ENCODE measurements at places on chromosomes 3 and 15.

DNA sequence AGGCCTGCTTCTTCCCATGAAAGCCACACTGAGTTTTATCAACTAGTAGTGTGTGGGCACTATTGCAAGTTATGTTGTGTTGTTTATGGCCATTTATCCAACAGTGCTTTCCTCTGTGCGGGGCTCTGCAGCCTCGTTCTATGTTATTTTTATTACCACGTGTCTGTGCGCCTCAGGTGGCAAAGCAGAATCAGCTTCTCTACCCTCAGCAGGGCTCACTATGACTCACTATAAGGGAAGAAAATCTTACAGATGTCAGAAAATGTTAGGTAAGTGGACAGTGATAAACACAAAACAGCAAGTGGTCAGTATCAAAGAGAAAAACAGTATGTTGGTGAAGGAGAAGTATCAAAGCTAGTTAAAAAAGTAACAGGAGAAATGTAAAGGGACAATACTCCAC lies 61.4 kb downstream of the MOBP start:
- DNase-seq, result no peak

DNA sequence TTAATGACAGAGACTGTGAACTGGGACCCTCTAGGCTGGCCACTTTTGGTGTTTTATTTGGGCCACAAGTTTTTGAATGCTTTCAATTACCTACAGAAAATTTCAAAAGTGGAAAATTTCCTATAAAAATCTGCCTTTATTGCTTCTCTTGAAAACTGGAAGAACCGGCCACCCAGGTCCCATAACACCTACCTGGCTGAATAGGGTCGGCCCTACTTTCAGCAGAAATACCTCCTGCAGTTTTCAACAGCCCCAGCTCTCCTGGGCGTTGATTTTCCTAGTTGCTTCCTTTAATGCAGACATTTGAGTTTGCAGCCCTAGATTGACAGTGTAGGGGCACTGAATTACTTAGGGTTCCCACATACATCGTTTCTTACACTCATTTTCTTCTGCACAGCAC lies 719 bp upstream of the SRPRB start:
- no peak for DNase-seq

DNA sequence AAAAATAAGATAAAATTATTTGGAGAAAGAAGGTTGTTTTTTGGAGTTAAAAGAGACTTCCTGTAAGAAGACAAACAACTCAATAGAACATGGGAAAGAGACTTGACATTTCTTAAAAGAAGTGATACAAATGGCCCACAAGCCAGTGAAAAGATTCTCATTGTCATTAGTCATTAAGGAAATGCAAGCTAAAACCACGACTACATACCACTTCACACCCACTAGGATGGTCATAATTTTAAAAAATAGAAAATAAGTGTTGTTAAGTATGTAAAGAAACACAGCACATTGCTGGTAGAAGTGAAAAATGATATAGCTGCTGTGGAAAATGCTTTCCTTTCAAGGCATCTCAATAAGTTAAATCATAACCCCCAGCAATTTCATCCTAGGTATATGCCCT lies 44.4 kb upstream of the GK5 start:
- no peak for DNase-seq

DNA sequence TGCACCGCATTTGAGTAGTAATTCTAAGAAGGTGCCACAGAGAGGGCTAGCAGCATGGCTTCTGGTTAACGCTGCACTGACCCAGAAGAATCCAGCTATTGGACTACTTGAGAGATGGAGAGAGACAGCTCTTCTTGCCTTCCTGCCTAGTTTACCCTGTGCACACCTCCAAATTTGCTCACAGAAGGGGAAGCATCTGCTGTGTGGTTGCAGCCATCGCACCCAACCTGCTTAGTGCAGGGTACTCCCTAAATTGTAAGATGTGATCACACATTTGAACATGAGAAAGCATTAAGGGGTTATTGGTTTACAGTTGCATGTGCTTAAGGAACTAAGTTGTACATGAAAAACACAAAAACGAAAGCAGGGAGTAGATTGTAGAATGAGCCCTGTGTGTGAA lies 122.1 kb downstream of the FOXB1 start:
- no peak for DNase-seq

DNA sequence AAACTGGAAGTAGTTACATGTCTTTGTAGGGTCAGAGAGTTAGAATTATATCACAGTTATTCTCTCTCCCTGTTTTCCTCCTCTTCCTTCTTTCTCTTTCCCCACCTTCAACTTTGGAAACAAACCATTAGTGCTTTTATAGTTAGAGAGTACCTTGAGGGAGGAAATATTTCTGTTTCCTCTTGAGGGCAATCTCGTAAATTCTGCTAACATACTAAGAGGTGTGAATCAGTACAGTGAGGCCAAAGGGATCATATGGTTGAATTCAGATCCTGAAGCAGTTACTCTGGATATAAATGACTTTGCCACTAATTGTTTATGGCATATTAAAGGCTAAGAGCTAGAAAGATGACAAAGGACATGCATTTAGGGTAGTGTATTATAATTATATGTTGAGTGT lies 60.3 kb upstream of the CCNL1 start:
- DNase-seq, result no peak

GRCh38 chr3:72485641-72486040 lies 362.6 kb downstream of the SHQ1 start:
- DNase-seq, result no peak

DNA sequence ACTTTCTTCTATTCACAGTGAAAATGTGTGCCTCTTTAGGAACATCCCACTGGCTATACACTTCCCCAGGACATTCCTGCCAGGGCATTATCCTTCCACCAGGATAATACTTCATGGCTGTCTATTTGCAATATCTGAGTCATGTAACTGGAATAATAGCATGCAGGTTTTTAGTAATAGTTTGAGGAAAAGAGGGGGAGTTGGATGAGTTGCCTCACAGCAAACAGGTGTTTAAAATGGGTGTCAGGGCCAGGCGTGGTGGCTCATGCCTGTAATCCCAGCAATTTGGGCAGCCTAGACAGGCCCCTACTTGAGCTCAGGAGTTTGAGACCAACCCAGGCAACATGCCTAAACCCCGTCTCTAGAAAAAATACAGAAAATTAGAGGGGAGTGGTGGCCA lies 585.9 kb downstream of the DIPK2A start:
- DNase-seq, result no peak

- DNase-seq, result peak; percentile 13
Measured at GRCh38 chr3:57434041-57434440, 110.1 kb downstream of the DNAH12 start.

- no peak for DNase-seq
Measured at GRCh38 chr3:131812433-131812832, 222.4 kb downstream of the CPNE4 start.

- no peak for DNase-seq
Measured at GRCh38 chr15:36905908-36906307, 194.4 kb downstream of the MEIS2 start.

DNA sequence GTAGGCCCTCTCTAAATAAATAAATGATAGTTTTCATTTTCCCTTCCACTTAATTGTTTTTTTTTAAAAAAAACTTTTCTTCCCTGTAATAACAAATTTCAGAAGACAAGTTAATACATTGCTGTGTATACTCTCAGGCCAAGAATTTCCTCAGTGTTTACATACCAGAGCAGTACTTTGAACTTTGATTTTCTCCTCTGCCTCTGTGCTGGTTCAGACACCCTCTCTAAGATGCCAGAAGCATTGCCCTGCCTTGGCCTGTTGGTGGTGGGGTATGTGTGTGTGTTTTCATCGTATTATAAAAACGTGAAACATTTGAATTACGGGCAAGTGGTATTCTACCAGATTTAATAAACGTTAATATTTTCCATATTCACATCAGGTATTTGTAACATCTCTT lies 70.1 kb downstream of the SMAD3 start:
- no peak for DNase-seq

DNA sequence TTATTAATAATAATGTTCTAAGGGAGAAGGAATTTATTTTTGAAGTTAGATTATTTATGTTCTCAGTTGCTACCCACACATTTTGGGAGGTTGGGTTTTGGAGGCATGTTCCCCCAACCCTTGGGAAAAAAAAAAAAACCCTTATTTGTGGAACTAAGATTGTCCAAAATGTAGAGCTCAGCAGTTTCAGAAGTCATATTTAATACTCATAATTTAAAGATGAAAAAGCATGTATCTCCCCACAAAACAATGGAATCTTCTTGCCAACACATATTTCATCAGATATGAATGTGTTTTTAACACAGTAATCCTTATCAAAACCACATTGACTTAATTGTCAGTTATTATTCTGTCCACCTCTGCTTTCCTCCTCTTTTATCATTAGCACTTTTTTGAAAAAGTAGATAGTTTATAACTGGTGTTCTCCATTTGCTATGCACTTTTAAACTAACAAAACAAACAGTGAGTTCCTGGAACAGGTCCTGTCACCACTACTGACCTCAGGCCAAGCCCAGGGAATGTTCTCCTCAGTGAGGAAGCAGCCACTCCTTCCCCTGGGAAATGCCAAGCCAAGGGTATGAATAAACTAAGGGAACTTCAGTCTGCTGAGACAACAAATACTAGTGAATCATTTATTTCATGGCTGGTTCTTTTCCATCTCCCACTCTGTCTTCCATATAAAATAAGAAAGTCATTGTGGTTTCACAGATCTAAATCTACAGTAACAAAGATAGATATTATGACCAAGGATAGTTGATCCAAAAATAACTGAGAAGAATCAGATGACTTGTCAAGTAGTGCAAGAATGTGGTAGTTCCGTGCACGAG lies 414.4 kb upstream of the ALCAM start:
- no peak for DNase-seq

GRCh38 chr3:127532561-127533203 lies 57.9 kb downstream of the TPRA1 start:
- DNase-seq, result no peak

DNA sequence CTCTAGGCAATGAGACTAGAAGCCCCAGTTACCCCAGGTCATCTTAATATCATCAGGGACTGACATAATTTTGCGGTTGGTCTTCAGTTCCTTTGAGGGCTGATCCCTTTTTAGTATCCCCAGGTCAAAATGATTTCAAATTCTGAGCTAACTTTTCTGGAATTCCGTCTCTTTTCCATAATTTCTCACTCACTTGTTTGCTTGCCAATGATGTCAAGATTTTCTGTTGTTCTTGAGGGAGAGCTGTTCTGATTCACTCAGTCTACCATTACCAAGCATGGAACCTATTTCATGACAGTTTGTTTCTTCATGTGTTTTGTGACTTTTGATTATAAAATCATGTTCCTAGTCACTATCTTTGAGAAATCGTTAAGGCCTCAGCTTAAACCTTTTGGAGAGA lies 190.5 kb upstream of the LYSMD4 start:
- DNase-seq, result no peak

All from NCI-H524 treated with DMSO at 0.1 percent for 48 hours (cell line).